ENCODE measurements at places on chromosomes 5 and 9.

DNA sequence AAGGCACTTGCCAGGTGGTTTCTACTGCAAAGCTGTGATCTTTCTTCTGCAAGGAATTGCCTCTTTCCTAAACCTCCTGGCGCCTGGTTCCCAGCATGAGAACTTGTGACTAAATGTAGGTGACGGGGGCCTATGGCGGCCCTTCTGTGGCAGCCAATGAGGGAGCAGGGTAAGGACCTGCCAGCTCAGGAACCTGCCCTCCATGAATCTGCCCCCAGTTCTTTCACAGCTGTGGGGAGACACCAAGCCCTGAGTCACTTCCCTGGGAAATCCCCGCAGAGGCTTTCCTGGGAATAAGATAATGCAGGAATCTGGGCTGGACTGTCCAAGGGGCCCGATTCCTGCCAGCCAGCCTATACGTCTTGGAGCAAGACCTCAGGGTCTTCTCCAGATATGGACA, 56.7 kb upstream of the CTNNA1 start:
- DNase-seq, result no peak

DNA sequence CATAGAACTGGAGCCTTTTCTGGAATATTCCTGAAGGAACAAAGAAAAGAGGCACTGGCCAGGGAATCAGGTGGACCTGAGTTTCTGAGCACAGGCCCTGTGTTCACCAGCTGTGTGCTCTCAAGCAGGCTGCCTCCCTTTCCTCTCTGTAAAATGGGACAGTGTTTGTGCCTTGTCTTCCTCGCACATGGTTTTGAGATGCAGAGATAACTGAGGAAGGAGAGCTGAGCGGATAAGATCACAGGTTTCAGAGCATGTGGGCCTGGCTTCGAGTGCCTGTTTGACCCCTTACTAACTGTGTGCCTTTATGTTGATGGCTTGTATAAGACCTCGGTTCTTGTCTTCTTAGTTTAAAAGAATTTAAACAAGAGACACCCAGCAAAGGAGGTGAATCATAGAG, 46.2 kb upstream of the HAND1 start:
- DNase-seq, result no peak

- no peak for DNase-seq
These were observed 596.2 kb upstream of the DAB2 start for GRCh38 chr5:40021007-40021406.

GRCh38 chr5:173883347-173883924, 4.7 kb upstream of the CPEB4 start:
- DNase-seq, result no peak

DNA sequence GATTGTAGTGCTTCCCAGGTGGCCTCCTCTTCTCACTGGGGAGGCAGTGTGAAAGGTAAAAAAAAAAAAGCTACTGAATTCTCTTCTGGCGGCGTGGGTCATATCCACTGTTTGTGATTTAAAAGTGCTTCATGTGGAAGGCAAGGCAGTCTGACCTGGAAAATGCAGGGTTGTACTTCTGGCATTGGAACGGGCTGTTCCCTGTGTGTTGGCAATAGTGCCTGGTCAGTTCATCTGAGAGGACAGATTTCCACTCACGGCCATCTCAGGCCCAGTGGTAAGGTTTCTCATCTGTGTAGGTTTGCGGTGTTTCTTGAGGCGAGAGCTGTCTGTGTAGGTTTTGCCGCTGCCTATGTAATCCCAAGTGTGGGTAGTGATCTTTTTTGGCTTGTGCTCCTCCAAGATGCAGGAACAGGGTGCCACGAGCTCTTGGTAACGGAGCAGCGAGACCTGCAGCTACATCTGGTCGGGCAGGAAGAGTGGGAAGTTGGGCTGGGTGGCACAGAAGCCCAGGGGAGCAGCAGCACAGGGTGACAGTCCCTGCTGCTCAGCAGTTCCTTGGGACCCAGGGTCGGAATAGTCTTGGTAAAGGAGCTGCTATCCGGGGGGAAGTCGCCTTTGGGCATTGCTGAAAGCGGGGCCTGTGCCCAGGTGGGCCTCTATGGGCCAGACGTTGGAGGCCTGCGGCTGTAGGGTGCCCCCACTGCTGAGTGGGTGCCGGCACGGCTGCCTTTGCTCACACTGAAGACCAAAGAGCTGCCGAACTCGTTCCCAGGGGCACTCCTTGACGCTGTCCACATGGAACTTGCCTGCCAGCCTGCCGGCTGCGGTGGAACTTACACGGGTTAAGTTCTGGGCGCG, 11.2 kb downstream of the RCL1 start:
- DNase-seq, result no peak

DNA sequence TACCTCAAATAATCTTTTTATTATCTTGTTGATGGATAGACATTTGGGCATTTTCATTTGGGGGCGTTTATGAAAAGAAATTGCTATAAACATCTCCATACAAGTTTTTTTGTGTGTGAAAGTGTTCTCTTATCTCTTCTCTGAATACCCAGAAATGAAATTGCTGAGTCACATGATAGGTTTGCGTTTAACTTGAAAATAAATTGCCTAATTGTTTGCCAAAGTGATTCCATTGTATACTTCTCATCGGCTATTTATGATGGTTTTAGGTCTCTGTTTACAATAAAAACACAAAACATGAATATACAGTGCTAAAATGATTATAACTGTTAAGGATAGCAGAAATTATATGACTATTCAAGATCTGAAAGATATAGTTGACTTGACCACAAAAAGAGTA, 361.7 kb downstream of the TAF11L14 start:
- no peak for DNase-seq

DNA sequence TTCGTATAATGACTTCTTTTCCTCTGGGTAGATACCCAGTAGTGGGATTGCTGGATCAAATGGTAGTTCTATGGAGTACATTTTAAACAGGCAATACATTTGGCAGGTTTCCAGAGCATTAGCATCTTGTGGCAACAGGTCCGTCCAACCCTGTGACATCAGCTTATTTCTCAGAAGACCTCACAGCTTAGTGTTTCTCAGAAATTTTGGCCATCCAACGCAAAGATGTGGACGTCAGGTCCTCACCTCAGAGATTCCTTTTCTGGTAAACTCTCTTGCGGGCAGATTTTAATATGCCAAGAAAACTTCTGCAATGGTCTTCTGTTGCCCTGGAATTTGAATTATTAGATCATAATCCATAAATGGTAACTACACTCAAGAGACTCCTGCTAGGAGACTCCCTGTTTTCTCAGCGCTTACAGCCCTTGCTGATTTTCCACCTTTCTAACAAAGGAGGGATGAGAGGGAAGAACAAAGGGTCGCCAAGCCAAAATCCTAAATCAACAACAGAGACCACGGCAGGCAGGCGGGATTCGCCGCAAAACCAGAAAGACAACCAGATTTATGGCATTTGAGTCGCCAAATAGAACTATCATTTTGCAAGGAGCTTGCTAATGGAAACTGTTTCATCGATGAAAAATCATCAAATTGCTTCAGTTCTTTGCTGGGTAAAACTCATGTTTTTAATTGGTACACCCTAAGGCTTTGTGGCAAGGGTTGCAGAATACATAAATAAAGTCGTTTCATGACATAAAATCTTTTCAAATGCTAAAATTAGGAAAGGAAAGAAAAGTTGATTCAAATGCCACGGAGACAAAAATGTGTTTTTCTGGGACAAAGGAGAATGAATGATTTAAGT, 34.1 kb upstream of the PLPP1 start:
- DNase-seq, result no peak

- DNase-seq, result no peak
These were observed 330.6 kb downstream of the CHSY3 start for GRCh38 chr5:130234816-130235215.

DNA sequence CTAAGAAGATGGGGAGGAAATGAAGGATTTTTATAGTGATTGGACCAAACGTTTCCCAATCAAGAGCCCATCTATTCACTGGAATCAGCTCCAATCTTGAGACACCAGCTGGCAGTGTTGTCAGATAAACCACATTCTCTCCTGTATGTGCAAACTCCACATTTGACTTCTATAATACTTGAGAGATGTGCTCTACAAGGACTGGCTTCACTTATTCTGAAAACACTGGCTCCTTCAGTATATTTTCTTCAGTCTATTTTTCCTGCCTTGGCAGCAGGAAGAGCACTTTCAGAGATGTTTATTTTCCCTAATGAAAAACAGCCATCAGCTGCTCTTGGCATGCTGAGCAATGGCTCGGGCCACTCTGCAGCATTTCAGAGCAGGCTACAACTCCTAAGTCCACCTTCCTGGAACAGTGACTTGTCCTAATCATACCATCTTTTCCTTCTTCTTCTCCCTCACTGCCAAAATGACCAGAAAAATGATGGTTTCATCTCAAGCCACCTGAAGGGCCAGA, 96.9 kb upstream of the FSTL4 start:
- no peak for DNase-seq

- DNase-seq, result no peak
These were observed 84.9 kb downstream of the VAV2 start for GRCh38 chr9:133906932-133907910.

DNA sequence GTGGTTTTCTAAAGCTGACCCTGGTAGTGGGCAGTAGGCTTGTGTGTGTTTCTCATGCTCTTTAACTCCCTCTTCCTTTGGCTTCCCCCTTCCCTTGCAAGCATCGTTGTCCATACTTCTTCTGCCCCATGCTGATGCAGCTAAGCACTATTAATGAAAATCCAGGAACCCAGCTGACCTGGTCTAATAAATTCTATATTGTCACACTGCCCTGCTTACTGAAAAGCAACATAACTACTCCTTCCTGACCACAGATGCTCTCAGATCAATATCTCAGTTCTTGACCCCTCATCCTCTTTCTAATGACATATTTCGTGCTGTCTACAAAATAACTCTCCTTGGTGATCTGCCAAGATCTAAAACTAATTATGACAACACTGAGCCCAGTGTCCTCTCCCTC, 405.5 kb downstream of the EFNA5 start:
- no peak for DNase-seq

GRCh38 chr9:136844761-136845464, 2.6 kb downstream of the AJM1 start:
- DNase-seq, result no peak

DNA sequence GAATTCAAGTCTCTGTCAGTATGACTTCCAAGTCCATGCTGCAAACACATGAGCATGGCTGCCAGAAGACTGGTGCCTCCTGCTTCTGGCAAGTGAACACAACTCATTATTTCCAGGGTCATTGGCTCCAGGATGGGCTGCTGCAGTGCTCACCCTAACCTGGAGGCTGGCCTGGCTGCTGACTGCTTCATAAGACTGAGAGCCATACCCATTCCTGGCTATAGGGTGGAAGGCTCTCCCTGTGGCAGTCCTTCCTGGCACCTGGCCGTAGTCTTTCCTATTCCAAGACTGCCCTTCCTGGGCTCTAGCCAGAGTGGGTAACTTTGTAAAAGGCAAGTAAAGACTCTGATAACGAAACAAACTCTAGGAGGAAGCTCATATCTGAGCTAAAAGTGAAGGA, 51.2 kb downstream of the CXXC5 start:
- no peak for DNase-seq

GRCh38 chr9:121316852-121317373, 49.0 kb downstream of the GSN start:
- no peak for DNase-seq

DNA sequence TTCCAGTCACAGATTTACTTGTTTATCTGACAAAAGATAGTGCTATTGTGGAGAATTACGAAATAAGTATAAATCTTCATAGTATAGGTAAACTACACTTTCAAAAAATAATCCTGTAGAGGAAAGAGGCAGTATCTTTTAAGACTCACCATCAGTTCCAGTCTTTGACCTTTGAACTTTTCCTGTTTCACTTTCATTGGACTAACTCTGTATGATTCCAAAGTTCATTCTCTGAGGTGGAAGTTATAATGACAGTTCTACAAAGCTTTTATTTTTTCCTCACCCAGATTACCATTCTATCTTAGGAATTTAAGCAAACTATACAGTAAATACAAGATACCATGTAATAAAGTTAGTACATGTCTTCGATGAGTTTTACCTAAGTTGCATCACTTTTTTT, 901.3 kb upstream of the SEMA6A start:
- no peak for DNase-seq

- DNase-seq, result peak; percentile 79
These were observed 81.3 kb downstream of the STK10 start for GRCh38 chr5:172106511-172107356.

- DNase-seq, result no peak
These were observed 489.2 kb upstream of the MEF2C start for GRCh38 chr5:89372176-89372575.

GRCh38 chr5:112112346-112112745, 306.7 kb downstream of the EPB41L4A start:
- DNase-seq, result no peak

- DNase-seq, result no peak
These were observed 167.8 kb downstream of the RASEF start for GRCh38 chr9:82894961-82895821.

- no peak for DNase-seq
These were observed 844.4 kb upstream of the CDH18 start for GRCh38 chr5:20832204-20833080.

DNA sequence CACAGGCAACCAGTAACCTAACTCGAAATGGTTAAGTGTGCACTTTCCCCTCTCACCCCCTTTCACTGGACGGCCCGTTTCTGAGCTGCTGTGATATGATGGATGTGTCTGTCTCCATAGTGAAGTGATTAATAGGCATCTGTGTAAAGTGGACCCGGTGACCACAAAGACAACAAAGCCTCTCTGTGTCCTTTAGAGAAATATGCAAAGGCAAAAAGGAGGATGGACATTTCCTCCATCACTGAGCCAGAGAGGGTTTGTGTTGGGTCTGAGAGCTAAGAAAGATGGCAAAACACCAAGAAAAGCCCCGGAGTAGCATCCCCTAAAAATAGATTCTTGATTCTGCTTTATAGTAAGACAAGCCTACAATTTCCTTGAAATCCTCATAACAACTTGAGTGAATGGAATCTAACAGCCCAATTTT, 120.6 kb downstream of the SEMA6A start:
- no peak for DNase-seq

GRCh38 chr5:4339949-4340348, 744.3 kb downstream of the IRX1 start:
- no peak for DNase-seq

GRCh38 chr5:154059583-154059982, 20.8 kb downstream of the MFAP3 start:
- no peak for DNase-seq

GRCh38 chr5:179771311-179771895, 22.4 kb upstream of the LTC4S start:
- no peak for DNase-seq

GRCh38 chr5:98157368-98157767, 616.1 kb upstream of the RGMB start:
- no peak for DNase-seq

DNA sequence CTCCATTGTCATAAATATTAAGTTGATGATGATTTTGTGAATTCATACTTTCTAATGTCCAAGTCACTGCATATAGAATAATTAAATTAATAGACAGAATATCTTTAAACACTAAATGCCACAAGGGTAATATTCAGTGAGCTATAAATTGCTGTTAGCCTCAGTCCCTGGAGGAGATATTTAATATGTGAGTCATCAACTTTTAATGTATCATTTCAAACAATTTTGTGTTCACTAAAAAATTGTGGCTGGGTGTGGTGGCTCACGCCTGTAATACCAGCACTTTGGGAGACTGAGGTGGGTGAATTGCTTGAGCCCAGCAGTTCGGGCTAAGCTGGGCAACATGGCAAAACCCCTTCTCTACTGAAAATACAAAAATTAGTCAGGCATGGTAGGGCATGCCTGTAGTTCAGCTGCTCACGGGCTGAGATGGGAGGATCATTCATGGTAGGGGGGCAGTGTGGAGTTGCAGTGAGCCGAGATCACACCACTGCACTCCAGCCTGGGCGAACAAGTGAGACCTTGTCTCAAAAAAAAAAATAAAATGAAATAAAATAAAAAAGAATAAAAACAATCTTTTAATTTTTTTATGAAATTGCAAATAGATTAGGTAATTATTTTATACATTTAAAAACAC, 717.3 kb upstream of the CHD1 start:
- no peak for DNase-seq

Measured in T-helper 9 cell (primary cell).